ENCODE measurements at places on chromosomes 4 and X.

- no peak for DNase-seq
These were observed 36.5 kb downstream of the SUPT20HL1 start for GRCh38 chrX:24396931-24397279.

- no peak for DNase-seq
These were observed 150.3 kb upstream of the TECRL start for GRCh38 chr4:64559571-64559970.

DNA sequence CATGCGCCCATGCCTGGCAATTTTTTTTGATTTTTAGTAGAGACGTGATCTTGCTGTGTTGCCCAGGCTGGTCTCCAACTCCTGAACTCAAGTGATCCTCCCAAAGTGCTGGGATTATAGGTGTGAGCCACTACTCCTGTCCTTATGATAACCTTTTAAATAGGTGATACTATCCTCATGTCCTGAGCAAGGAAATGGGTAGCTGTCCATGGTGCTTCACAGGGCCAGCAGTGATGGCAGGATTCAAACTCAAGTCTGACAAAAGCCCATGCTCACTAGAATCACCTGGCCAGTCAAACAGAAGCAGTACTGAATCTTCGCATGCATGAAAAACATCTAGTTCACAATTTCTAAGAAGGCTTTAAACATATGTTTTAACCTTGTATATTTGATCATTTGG is 235.1 kb downstream of the NR3C2 start:
- DNase-seq = no peak

DNA sequence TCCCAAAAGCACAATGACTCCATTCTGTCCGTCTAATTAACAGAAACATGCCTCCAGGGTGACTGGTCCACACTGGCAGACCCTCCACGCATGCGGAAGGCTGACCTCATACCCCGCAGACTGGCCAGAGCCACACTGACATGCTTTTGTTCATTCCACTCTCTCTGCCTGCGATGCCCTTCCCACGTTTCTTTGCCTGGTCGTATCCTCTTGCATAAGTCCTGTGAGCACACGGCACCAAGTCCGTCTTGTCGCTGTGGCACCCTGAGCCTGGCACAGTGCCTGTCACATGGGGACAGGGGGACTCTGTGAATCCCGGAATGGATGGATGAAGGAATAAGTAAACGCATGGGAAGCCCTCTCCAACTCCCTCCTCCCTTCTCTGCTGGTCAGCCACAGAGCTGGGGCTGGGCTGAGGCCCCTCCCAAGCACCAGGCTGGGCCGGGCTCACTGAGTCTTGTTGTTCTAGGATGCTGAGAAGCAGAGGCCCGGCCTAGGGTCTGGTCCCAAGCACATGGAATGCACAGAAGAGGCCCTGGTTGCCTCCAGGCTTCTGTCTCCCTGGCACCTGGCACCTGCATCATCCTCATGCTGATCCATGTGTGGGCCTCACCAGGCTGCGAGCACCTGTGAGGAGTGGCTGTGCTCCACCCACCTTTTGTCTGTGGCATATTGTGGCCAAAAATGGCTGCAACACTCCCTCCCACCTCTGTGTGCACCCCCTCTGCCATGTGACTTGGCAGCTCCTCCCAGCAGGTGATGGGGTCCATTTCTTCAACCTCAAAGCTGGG is 38.9 kb upstream of the C4orf50 start:
- DNase-seq = no peak

GRCh38 chr4:152972821-152973628 is 36.9 kb downstream of the FHDC1 start:
- DNase-seq = no peak

GRCh38 chr4:53924333-53925049 is 139.9 kb downstream of the CHIC2 start:
- DNase-seq = no peak

DNA sequence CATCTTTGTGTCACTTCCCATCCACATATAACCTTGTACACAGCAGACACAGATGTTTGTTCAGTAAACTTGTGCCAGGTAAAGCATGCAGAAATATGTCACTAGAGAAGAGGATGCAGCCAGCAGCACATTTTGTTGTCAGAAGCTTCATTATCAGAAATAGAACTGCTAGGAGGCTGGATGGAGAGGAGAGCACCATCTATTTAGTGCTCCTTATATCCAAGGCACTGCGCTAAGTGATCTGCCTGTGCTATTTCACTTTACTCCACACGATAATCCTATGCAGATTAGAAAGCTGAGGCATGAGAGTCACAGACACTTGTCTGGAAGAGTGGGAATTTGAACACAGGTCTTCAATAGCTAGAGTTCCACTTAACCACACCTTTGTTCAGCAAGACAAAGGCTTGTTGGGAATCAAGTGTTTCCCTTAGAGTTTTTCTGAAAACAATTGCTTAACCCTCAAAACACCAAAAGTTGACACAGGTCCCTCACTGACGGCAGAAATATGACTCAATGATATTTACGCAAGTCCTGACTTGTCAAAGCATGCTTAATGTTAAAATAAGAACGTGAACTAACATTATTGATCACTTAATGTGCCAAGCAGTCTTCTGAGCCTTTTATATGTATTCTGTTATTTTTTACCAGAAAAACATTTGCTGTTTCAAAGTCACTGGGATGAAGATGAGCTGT is 1.2 kb upstream of the QDPR start:
- no peak for DNase-seq

DNA sequence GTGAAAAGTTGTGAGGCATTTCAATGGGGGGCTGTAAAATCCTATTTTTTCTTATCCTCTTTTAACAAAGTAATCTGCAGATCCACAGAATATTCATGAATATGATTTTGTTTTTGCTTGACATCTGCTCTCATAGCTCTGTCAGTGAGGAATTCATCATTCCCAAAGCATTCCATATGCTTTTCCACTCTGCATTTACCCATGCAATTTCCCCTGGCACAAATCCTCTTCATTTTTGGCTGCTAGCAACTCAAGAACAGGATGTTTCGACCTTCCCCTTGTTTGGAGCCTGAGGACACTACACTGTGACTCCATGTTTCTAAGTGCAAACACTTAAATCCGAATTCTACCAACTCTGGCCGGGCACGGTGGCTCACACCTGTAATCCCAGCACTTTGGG is 48.5 kb downstream of the KLHL15 start:
- no peak for DNase-seq

DNA sequence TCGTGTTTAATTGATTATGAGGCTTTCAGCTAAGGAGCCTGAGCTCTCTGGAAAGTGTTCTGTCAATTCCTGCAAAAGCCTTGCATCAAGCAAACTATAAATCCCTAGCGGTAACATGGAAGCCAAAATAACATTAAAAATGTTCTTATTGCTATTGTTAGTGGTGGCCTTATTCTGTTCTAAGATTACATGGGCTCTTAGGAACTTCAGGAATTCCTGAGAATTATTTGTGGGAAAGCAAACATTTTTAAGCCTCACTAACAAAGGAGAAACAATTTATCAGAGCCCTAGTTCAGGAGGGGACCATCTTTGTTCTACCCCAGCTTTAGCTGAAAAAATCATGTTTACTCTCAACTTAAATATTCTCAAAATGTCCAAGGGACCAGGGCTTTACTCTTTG is 119.6 kb downstream of the PAPSS1 start:
- DNase-seq = no peak

DNA sequence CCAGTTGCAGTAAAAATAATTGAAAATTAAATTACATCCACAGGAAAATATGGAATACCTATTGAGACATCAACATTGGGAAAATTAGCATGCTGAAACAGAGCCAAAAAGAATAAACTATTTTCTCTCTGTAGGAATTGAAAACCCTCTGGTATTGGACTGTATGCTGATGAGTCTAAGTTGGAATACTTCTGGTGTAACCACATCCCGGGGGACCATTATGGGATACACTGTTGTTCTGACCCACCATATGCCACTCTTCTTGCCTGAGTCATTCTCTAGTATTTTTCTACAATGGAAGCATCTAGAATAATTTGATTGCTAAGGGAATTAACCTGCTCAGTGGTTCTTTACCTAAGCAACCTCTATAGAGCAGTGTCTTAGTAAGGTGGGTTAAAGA is 640.7 kb upstream of the AGA start:
- no peak for DNase-seq

DNA sequence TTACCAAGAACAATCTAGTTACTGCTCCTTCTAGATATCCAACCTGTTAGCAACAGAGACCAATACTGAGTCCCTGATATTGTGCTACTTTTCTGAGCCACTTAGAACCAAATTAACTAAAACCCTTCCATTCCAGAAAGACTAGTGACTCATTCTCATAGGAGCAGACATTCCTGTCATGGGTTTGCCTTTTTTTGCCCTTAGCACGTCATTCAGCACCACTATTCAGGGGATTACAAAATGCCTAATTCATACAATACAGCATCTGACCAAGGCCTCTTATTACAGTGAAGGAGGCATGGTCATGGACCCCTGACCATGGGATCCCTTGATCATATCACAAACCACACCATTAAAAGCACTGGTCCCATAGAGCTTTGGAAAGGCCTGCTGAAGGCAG is 123.8 kb upstream of the CXCL13 start:
- no peak for DNase-seq

DNA sequence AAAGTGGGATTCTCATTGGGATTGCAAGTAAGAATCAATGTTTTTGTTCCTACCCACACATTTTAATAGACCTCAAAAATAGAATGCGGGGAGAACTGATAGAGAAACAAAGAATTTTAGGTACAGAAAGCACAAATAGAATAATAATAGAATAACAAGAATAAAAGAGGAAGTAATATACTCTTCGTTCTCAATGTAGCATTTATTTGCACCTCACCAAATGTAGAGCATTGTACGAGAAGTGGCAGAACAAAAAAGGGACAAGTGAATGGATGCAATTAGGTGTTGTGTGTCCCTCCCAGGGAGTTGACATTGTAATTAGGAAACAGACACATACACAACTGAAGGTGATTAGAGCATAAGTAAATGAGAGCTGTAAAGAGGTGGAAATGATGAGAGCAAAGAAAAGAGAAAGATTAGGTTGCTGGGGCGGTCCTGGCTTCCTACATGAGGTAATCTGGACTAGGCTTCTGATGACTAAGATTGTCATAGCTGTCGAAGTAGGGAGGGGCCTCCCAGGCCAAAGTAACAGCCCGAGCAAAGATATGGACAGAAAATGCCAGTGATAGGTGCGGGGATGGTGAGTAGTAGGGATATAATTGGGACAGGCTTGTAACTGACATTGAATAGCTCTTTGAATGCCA is 10.4 kb downstream of the RAB9A start:
- no peak for DNase-seq

DNA sequence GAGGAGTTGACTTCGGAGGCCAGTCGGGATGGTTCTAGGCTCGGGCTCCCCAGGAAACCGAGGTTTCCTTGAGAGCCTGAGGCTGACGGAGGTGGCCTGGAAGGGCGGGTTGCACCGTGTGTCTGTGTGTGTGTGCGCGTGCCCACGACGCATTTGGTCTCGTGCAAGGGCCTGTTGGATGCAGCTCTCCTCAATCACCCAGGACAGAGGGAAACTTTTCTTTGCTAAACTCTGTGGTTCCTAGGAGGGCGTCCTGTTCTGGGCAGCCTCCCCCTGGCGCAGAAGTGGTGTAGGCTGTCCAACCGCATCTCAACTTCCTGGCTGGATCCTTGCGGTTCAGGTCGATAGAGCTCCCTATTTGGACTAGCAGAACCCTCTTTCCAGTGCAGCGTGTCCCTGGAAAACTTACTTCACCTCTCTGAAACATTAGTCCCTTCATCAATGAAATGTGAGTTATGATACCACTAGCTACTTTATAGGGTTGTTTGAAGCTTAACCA is 973 bp downstream of the STK32B start:
- DNase-seq = no peak

DNA sequence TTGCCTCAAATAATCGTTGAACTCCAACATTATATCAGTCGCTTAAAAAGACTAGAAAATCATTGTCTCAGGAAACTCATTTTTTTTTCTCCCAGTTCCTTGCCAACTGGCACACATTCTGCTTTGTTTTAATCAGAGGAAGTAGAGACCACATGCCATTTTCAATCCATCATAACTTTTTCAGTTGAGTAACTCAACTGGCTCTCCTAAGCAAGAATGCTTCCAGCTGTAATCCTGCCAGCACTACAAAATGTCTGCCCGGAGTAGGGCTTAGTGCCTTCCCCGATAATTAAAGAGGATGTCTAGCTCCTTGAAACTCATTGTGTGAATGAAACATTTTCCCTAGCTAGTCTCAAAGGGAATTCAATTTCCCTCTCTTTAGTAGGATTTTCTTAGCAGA is 33.0 kb downstream of the FREM3 start:
- no peak for DNase-seq

DNA sequence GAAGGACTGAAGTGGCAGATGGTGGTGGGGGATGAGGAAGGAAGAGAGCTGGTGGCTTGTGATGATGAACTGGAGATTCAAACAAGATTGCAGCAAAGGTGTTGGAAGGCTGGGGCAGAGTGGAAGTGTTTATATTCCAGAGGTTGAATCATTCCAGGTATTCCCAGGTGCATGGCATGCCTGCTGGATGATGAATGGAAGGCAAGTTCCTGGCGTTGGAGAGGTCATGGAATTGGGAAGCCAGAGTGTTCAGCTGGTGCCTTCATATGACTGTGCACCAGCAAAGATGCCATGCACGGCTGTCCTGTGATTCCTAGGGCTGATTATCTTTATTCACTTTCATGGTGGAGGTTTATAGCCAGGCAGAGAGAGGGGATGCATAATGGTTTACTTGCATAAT is 135.8 kb upstream of the PUDP start:
- DNase-seq = no peak

DNA sequence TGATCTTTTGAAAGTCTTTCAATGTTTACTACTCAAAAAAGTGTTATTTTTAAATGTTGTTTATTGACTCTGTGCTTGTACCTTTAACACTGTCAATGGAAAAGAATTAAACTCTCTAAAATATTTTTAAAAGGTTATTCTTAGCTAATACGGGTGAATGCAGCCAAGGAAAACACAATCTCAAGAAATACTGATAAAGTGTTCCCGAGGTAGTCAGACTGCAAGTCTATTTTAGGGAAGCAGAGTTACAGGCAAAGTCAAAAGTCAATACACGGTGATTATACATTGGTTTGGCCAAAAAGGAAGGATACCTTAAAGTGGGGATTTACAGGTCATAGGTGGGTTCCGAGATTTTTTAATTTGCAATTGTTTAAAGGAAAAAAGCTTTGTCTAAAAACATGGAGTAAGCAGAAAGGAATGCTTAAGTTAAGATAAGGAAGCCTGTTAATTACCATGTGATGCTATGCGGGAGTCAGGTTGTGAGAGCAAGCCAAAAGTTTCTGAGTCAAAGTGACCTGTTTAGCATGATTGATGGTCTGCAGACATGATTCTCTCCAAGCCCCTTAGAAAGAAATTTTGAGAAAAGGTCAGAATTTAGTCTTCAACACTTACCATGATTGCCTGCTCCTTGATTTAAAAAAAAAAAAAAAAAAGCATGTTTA is 288.4 kb downstream of the KLHL4 start:
- no peak for DNase-seq

GRCh38 chrX:107731831-107732502 is 43.6 kb downstream of the TSC22D3 start:
- peak; percentile 52 for DNase-seq

- no peak for DNase-seq
These were observed 14.8 kb downstream of the ZNF280C start for GRCh38 chrX:130253916-130254315.

DNA sequence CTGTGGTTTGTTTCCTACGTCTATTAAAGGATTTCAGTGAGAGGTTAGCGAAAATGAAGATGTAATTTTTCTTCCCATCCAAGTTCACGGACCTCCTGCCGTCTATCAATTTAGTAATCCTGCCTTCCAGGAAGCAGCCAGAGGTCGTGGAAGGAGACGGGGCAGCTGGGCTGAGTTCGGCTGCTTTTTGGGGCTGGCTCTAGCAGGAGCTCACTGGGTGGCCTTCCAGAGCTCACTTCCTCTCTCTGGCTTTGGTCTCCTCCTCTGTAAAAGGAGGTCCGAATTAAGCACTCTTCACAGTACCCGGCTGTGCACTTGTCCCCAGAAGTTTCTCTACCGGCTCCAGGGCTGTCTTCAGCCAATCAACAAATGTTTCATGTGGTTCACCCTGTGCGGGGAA is 295.4 kb downstream of the BCOR start:
- DNase-seq = no peak
